ENCODE measurements at places on chromosomes 12 and 14. TPM values are rescaled to one million over a fixed set of nuclear protein-coding genes. Genes with fewer than 3 reads are reported as not detected.

- no peak for DNase-seq
Measured at GRCh38 chr12:6734506-6735387, 10.9 kb downstream of the COPS7A start.

DNA sequence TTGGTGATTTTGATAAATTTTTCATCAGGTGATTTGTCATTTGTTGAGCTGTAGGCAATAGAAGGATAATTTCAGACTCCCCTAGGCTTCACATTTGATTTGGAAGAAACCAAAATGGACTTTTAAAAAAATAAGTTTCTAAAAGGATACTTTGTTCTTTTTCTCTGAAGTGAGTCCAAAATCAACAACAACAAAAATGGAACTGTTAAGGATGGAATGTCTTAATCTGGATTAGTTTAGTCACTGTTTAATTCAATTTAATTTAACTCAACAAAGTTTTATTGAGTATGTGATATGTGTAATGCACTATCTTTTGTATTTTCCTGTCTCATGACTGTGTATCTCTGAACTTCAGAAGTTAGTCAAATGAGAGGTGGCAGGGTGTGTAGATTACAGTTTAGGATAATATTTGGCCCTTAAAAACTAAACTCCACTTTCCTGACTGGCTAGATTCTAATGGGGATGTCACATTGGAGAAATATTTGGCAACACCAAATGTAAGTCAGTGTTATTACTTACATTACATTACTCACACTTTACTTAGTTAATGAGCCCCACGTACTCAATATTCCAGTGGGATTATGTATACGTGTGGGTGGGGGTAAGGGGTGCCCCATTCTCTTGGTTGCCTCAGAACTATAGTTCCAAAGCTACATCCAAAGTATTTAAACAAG, 209.7 kb downstream of the BCAT1 start:
- DNase-seq: no peak

DNA sequence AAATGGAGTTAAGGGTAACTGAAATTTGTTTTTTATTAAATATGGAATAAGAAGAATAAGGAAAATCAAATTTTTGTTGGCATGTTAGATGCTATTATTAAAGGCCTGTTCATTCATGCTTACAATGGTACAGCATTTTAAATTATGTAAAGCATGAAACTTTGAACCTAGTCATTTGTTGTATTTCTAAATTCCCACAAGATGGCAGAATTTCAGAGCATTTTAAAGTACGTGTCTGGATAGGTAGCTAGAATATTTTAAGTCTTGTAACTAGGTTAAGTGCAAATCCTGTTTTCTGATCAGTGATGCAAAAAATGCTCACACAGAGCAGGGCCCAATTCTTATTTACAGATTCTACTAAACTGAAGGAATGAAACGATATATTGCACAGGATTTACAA, 585.6 kb upstream of the MIS18BP1 start:
- DNase-seq: no peak

DNA sequence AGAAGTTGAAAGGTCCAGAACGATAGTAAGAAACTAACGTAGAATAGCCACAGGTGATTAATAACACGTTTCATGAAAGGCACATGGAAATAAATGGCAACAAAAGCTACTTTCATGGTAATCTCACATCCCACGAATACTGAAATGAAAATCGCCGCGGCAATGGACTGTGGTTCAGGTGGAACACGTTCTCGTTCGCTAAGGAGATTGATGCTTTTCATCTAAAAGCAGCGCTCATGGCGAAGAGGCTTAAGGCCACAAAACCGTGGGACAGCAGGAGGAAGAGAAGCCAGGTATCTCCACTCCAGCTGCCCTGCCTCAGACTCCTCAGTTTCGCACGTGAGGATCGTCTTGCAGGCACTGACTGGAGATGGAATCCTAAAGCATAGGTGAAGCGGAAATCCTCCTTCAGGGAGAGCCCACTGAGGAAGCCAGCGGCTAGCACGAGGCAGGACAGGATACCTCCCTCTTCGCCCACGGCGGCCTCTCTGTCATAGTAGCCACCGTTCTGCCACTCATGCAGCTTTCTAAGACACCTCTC, 696 bp upstream of the GPHN start:
- DNase-seq: no peak

DNA sequence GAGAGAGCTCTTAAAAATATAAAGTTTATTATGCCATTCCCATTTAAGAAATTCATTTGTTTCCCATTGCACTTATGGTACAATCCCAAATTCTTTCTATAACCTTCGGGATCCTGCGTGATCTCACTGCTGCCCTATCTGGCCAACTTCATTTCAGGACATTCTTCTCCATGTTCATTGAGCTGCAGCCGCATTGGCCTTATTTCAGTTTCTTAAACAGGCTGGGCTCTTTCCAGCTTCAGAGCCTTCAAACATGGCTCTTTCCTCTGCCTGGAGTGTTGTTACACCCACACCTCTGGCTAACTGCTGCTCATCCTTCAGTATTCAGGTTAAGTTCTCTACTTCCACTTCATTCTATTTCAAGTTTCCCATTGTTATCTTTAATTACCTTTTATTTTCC, 58.5 kb upstream of the LRTM2 start:
- DNase-seq: no peak

PLEKHD1 gene
- total RNA-seq: not detected

GRCh38 chr14:67389275-67389674, 22.7 kb downstream of the PLEK2 start:
- no peak for DNase-seq

- no peak for DNase-seq
Measured at GRCh38 chr14:77516126-77516525, 17.5 kb upstream of the ISM2 start.

GRCh38 chr12:83008703-83009102, 322.0 kb downstream of the TMTC2 start:
- DNase-seq: no peak

DNA sequence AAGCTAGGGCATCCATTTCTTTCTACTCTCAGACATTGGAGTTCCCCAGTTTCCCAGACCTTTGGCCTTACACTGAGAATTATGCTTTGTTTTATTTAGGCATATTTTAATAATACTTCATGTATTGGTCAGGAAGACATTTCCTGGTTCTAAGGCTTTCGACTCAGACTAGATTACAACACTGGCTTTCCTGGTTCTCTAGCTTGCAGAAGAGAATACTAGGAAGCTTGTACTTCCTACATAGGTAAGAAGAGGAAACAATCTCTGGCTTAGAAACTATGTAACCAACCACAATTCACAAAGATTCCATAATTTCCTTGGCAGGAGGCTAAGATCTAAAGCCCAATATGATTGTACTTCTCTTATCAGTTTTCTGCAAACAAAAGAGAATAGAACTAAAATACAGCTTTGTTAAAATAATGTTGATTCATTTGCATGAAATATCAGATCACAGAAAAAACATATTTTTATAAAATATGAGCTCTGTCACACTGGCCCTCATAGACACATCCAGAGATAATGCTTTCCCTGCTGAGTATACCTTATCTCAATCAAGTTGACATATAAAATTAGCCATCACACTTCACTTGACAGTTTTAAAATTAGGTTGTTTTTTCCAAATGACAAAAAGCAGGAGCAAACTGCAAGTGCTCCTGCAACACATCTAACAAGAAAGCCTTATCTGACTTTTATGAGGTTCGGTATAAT, 30.5 kb downstream of the CLEC2D start:
- DNase-seq: peak; percentile 25

Data from lung microvascular endothelial cell (primary cell).